ENCODE measurements at places on chromosomes 7 and 10.

DNA sequence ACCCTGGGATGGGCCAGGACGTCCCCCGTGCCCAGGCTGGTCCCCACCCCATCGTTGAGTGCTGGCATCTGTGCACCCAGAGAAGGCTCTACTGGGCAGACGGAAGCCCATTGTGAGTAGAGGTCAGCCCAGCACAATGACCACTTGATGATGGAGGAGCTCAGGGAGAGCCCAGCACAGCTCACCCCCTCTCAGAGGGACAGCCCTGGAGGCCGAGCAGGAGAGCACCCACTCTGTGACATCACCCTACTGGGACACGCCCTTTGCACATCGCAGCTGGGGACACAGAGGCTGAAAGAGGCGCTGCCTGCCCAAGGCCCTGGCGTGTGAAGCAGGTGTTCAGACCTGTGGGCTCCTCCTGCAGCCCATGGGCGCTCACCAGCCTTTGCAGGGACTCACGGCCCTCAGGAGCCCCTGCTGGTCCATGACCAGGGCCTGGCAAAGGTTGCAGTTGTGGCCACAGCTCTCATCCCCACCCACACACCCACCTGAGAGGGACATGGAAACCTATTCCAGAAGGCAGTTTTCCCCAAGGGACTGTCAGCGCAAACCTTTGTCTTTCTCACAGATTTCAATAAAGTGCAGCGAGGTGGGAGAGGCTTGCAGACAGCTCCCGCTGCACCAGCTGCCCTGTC lies 67.2 kb upstream of the PPP2R2D start:
- DNase-seq = no peak

DNA sequence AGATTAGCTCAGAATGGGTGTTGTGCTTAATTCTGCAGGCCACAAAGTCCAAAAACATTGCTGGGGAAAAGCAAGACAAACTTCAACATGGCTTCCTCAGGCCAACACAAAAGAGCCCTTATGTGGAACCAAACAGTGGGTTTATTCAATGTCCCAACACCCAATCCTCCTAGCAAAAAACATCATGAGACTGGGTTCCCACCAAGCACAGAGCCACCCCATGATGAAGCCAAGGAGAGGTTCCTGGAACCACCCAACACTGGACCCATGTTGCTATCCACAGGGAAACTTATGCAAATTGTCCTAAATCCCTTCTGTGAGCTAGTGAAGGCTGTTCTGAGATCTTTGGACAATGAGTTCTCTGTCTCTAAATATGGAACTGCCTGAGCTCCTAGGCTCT lies 24.0 kb downstream of the SLC25A13 start:
- DNase-seq = no peak

DNA sequence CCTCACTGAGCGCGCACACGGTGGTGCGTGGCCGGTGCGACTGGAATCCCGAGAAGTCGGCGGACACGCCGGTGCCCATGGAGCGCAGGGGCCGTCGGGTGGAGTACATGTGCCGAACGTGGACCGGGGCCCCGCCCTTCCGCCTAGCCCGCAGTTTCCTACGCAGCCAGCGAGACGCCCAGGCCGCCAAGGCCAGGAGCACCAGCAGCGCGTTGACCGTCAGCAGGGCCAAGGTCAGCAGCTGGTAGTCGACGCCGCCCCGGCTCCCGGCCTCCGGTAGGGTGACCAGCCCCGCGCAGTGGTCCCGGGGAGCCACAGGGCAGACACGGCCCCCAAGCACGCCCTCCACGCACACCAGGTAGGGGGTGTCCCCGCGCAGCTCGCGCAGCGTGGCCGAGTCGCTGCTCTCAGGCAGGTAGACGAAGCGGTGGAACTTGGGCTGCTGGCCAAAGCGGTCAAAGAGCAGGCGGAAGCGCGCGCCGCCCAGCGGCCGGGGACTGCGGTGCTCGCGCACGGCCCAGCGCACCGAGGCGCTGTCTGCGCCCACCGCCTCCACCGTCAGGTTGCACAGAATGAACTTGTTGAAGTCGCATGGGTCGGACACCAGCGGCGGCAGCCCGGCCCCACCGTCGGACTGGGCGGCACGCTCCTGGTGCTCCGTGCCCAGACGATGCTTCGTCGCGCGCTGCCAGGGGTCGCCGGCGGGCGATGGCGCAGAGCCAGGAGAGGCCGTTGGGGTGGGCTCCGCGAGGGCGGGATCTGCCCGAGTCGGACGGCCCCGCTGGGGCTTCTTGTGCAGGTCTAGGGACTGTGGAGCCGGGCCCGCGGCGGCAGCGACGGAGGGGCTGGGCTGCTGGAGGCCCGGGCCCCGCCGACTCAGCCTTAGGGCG lies 2.2 kb downstream of the TRIL start:
- no peak for DNase-seq

GRCh38 chr10:126247446-126247975 lies 140.8 kb downstream of the ADAM12 start:
- peak; percentile 83 for DNase-seq
